ENCODE measurements at places on chromosomes 3 and 15.

DNA sequence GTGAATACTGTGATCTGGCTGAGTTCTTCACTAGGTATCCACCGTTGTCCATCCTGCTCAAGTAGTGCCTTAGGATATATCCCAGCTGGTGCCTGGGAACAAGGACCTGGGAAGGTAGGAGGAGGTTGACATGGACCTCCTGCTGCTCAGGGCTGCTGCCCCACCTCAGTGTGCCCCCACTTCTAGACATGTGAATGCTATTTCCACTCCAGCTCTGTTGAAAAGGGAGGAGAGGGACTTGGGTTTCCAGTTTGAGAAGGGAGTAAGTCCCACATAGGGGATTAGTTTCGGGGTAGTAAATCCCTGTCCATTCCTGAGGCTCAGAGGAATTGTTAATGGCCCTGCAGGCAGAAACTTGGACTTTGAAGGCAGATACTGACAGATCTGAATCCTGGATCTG lies 32.9 kb upstream of the ETV5 start:
- H3K4me1 ChIP-seq = no peaks in the 10 kb centered on the region
- H3K27me3 ChIP-seq = no peaks in the 10 kb centered on the region
- H3K4me3 ChIP-seq = no peak overlapping the region
- DNase-seq = no peak
- H3K27ac ChIP-seq = no peak overlapping the region

- peaks cover 10% of the 10 kb centered on the region for H3K27me3 ChIP-seq
- H3K4me1 ChIP-seq = no peaks in the 10 kb centered on the region
- no peaks in the 10 kb centered on the region for H3K36me3 ChIP-seq
- DNase-seq = no peak
These were observed 92.0 kb downstream of the PLXNA1 start for GRCh38 chr3:127074900-127075360.

DNA sequence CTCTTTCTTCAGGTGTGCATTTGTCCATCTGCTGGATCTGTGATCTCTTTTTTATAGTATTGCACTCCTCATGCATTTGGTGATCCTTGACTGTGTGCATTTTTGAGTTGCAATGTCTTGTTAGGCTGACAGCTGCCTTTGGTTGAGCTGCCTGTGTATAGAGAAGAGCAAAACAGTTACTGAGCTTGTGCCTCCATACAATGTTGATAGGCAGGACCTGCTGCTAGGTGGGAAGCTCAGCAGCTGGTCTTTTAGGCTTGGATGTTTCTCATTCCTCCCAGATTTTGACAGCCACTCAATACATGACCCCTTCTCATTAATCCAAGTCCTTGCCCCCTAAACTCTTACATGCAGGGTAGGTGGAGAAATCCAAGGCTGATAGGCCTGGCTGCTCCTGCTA lies 74.8 kb upstream of the PIAS1 start:
- H3K4me1 ChIP-seq = no peaks in the 10 kb centered on the region
- H3K27ac ChIP-seq = no peak overlapping the region

- no peak for DNase-seq
- H3K4me1 ChIP-seq = no peaks in the 10 kb centered on the region
- no peak overlapping the region for H3K27ac ChIP-seq
These were observed 215.5 kb upstream of the KCNMB2 start for GRCh38 chr3:178320456-178321351.

DNA sequence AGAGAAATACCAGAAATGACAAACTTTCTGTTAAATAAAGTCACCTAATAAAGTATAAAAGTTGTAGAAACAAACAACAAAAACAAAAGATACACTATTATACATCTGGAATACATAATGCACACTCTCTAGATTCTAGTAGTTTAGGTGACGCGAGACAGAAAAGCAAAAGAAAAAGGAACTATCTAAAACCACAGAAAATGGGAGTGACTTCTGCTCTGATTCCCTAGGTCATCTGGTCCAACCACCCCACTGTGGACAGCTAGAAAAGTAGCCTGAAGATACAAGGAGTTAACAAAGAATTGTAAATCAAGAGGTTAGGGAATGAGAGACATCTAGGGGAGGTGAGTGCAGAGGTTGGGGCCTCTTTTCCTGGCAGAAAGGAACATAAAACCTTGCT lies 39.1 kb downstream of the DHX36 start:
- DNase-seq = no peak
- peaks cover 100% of the 10 kb centered on the region for H3K36me3 ChIP-seq
- H3K4me3 ChIP-seq = no peak overlapping the region

- peaks cover 4% of the 10 kb centered on the region for H3K4me1 ChIP-seq
- H3K4me3 ChIP-seq = no peak overlapping the region
- no peaks in the 10 kb centered on the region for H3K36me3 ChIP-seq
- no peak for DNase-seq
- no peak overlapping the region for H3K27ac ChIP-seq
- no peaks in the 10 kb centered on the region for H3K27me3 ChIP-seq
These were observed 412.9 kb downstream of the TIGIT start for GRCh38 chr3:114706591-114707232.

DNA sequence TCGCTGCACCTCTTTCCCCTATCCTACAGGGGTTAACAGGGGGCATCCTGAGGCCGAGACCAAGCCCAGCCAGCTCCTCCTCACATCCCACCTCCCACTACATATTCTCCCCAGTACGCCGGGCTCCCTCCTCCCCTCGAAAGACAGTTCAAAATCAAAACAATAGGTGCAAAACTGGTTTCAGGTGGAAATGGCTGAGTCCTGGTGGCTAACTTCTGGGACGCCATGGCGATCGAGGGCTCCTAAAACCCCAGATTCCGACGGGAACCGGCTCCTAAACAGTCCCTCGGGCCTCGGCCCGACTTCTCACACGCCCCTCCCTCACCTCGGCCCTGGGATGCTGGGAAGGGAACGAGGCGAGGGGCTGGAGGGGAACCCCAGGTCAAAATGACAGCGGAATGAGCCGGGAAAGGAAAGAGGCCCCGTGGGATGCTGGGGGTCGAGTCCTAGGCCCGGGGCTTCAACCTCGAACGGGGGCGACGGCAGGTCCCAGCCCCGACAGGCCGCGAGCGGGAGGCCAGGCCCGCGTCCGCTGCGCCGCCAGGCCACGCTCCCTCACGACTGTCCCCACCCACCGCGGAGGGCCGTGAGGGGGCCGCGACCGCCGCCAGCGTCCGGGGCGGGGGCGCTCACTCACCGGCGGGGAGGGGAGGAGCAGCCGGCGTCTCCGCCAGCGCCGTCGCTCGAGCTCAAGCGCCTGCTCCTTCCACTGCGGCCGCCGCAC lies 492 bp downstream of the TMCC1 start:
- DNase-seq = peak; percentile 72
- peaks cover 5% of the 10 kb centered on the region for H3K4me1 ChIP-seq

DNA sequence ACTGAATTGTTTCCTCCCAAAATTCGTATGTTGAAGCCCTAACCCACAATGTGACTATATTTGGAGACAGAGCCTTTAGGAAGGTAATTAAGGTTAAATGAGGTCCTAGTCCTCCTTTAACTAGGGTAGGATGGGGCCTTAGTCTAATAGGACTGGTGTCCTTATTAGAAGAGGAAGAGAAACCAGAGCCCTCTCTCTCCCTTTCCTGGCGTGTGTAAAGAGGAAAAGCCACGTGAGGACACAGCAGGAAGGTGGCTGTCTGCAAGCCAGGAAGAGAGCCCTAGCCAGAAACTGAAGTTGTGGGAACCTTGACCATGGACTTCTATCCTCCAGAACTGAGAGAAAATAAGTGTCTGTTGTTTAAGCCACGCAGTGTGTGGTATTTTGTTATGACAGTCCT lies 94.3 kb downstream of the OXNAD1 start:
- no peaks in the 10 kb centered on the region for H3K27me3 ChIP-seq

GRCh38 chr3:23728601-23729117 lies 77.1 kb upstream of the UBE2E1 start:
- no peak overlapping the region for H3K4me3 ChIP-seq
- H3K36me3 ChIP-seq = no peaks in the 10 kb centered on the region
- peak overlapping the region; percentile 29 for H3K27ac ChIP-seq
- DNase-seq = no peak

GRCh38 chr15:70291305-70292075 lies 193.8 kb upstream of the TLE3 start:
- H3K4me3 ChIP-seq = no peak overlapping the region
- H3K27me3 ChIP-seq = no peaks in the 10 kb centered on the region
- H3K36me3 ChIP-seq = no peaks in the 10 kb centered on the region
- H3K27ac ChIP-seq = no peak overlapping the region

DNA sequence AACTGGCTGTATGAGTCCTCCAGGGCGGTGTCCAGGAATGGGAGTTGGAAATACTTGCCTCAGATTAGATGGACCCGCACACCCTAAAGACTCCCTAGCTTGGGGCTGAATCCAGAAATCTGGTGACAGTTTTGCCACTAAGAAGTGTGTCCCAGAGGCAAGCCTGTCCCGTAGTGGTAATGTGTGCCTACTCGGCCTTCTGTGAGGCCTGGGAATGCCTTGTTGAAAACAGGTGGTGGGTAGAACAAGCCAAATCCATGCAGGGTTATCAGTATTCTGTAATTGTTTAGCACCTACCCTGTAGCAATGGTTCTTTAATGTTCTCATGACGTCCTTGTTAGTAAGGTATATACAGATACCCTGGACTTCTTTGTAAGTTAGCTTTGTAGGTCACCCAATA lies 1.6 kb downstream of the C3orf52 start:
- peaks cover 11% of the 10 kb centered on the region for H3K4me1 ChIP-seq
- peaks cover 49% of the 10 kb centered on the region for H3K27me3 ChIP-seq
- no peak overlapping the region for H3K27ac ChIP-seq
- H3K36me3 ChIP-seq = no peaks in the 10 kb centered on the region
- no peak overlapping the region for H3K4me3 ChIP-seq

DNA sequence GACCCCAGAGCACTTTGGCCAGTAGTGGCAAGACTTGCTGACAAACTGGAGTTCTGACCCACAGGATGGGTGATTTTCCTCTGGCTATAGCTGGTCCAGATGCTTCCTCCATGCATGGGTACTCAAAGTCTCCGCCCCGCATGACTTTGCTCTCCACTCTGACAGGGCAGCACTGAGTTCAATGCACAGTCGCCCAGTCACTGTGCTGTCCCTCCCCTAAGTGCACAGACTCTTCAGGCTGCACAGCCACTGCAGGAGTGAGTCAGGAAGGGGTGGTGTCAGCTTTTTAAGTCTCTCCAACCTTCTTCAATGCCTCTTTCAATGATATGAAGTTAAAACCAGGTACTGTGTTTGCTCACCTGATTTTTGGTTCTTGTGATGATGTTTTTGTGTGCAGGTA lies 17.8 kb downstream of the TEX9 start:
- H3K27ac ChIP-seq = no peak overlapping the region
- no peaks in the 10 kb centered on the region for H3K36me3 ChIP-seq
- H3K4me1 ChIP-seq = no peaks in the 10 kb centered on the region

DNA sequence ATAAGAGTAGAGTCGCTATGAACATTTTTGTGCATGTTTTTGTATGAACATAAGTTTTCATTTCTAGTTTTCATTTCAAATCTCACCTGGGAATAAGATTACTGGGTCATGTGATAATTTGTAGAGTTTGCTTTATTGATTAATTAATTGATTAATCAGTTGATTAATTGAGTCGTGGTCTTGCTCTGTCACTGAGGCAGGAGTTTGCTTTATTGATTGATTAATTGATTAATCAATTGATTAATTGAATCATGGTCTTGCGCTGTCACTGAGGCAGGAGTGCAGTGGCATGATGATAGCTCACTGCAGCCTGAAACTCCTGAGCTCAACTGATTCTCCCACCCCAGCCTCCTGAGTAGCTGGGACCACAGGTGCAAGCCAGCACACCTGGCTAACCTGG lies 111.6 kb downstream of the TCF12 start:
- H3K36me3 ChIP-seq = no peaks in the 10 kb centered on the region
- H3K27me3 ChIP-seq = no peaks in the 10 kb centered on the region
- DNase-seq = no peak
- H3K4me3 ChIP-seq = no peak overlapping the region
- no peak overlapping the region for H3K27ac ChIP-seq
- H3K4me1 ChIP-seq = no peaks in the 10 kb centered on the region

DNA sequence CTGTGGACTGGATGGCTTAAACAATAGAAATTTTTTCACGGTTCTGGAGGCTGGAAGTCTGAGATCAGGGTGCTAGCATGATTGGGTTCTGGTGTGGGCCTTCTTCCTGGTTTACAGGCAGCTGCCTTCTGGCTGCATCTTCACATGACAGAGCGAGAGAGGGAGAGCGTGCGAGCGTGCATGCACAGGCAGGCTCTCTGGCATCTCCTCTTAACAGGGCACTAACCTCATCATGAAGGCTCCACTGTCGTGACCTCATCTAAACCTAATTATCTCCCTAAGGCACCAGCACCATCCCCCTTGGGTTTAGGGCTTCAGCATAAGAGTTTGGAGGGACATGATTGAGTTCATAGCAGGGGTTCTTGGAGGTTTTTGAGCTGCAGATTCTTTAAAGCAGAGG lies 292.0 kb upstream of the C2CD4B start:
- peaks cover 27% of the 10 kb centered on the region for H3K4me1 ChIP-seq
- no peak for DNase-seq
- no peak overlapping the region for H3K27ac ChIP-seq
- no peaks in the 10 kb centered on the region for H3K36me3 ChIP-seq

DNA sequence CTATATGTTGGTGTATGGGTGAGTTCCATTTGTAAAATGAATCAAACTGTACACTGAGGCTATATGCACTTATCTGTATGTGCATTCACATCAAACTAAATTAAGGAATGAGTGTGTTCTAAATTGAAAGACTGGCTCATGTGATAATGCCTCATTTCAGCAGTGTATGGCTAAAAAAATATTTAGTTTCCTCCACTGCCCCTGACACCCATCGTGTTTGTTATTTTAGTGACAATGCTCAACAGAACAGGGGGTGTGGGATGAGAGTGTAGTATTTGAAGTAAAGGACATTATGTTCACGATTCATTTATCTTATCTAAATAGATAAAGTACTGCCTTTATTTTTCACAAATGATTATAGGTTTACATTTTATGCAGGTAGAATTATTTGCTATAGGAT lies 301.1 kb upstream of the ARPP21 start:
- H3K27ac ChIP-seq = no peak overlapping the region
- H3K4me3 ChIP-seq = no peak overlapping the region
- no peaks in the 10 kb centered on the region for H3K36me3 ChIP-seq
- H3K4me1 ChIP-seq = no peaks in the 10 kb centered on the region
- no peak for DNase-seq

DNA sequence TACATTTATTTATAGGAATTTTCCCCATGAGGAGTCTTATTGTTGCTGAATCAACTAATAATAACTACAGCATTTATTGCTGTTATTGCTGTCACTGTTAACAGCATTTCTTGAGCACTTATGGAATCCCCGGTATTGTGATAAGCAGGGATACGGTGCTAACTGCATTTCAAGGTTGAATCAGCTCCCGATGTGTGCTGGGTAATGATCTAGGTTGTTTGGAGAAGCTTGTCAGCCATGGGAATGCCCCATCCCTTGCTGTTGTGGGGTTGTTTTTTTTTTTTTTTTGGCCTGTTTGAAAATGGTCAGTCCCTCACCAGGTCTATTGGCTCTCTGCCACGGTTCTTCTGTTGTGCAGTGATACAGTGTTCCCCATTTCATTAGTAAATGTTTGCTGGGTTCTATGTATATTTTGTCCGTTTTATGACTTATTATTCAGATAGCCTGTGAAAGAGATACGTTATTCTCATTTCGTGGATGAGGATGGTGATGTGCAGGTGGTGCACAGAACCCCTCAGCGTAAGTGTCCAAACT lies 48.5 kb downstream of the MED12L start:
- H3K36me3 ChIP-seq = no peaks in the 10 kb centered on the region
- H3K4me3 ChIP-seq = no peak overlapping the region
- DNase-seq = no peak
- no peaks in the 10 kb centered on the region for H3K27me3 ChIP-seq
- no peak overlapping the region for H3K27ac ChIP-seq

All from neuronal stem cell (in vitro differentiated cells).